ENCODE measurements at places on chromosomes 7 and 10.

DNA sequence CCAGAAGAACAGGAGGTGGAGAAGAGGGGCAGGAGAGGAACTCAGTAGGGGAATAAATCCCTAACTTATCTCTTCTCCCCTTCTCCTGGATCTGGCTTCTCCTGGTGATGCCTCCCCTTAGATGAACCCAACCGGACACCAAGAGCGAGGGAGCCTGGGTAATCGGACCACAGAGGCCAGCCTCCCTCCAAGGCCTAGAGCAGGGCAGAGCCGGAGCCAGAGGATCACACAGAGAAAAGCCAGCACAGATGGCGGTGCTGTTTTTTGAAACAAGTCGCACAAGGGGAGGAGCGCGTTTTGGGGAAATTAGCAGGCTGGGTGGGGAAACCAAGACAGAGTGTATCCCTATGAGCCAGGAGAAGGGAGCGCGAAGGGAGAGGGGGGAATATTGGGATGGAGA lies 4.9 kb upstream of the SRRM3 start:
- DNase-seq: no peak

DNA sequence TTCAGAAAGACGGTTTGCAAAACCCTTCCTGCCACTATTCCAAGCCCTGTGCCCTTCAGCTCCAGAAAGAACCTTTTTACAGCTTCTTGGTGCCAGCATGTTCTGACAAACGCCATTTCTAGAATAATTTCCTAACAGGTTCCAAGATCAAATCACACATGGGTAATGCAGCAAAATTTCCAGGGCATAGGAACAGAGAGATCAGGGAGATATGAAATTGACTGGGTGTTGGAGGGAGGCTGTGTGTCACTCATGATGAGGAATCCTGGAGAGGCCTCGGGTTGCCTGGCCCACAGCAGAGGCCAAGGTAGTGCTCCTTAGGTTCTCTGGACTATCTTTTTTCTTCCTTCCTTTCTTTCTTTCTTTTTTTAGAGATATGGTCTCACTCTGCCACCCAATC lies 29.5 kb downstream of the RAB19 start:
- DNase-seq: no peak

- no peak for DNase-seq
These were observed 29.8 kb downstream of the NDUFB2 start for GRCh38 chr7:140726281-140726680.

GRCh38 chr10:114499116-114499515 lies 94.8 kb upstream of the AFAP1L2 start:
- DNase-seq: no peak

DNA sequence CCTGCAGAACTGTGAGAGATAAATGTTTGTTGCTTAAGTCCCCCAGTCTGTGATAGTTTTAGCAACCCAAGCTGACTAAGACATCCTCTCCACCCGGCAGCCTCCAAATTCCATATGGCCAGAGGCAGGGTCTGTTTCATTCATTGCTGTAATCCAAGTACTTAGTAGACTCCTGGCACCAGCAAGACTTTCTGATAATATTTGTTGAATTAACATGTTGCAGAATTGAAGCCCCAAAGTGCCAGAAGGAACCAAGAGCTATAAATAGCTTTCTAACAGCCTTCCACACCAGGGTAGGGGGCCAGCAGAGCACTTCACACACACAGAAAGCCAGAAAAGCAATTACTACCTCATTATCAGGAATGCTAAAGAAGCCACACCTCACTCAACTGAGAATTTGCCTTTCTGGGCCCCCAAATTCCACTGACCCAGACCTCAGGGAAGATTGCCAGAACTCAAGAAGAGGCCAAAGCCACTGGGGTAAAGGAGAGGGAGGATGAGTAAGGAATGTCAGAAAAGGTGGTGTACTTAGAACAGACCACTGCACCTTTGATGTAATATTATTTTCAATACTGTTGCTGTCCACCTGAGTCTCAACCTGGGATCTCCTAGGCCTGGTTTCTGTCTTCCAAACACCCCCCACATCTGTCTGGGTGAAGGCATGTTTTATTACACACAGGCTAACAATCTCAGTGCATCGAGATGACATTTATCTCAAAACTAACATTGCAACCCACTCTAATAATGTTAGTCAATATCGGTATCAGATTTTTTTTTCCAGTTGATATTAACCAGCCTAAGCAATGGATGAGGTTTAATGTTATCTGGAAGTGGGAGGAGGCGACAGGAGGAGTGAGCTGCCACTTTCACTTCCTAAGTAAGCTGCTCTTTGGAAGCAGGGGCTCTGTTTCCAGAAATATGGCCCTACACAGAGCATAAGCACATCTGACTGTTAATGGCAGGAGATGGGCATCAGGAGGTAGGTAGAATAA lies 5.5 kb downstream of the NOD1 start:
- no peak for DNase-seq

GRCh38 chr7:70188901-70189650 lies 590.8 kb downstream of the AUTS2 start:
- DNase-seq: no peak
